Hypothalamus (tissue), 51 donors: ENCODE measurements at places on chromosomes 13 and 19.

GRCh38 chr13:50074843-50075242 is 59.6 kb downstream of the KCNRG start:
- no peak for DNase-seq

GRCh38 chr13:23833733-23834611 is 55.2 kb downstream of the MIPEP start:
- DNase-seq: no peak

- no peak for DNase-seq
Measured at GRCh38 chr19:51566489-51567100, 4.5 kb upstream of the ZNF175 start.

GRCh38 chr19:36266375-36266961 is 51.6 kb downstream of the ZNF146 start:
- DNase-seq: no peak

GRCh38 chr19:38848299-38849146 is 1.3 kb downstream of the HNRNPL start:
- DNase-seq: no peak

GRCh38 chr13:84609716-84610115 is 727.4 kb upstream of the SLITRK1 start:
- no peak for DNase-seq

- no peak for DNase-seq
Measured at GRCh38 chr13:88656751-88657150, 985.6 kb downstream of the SLITRK5 start.
